Stimulated activated CD4-positive, alpha-beta T cell treated with anti-CD3 and anti-CD28 coated beads, Interleukin-1b, Interleukin-23, amount 100 ng/mL, for 48 hours (primary cell): ENCODE measurements at places on chromosomes 6 and 20.

DNA sequence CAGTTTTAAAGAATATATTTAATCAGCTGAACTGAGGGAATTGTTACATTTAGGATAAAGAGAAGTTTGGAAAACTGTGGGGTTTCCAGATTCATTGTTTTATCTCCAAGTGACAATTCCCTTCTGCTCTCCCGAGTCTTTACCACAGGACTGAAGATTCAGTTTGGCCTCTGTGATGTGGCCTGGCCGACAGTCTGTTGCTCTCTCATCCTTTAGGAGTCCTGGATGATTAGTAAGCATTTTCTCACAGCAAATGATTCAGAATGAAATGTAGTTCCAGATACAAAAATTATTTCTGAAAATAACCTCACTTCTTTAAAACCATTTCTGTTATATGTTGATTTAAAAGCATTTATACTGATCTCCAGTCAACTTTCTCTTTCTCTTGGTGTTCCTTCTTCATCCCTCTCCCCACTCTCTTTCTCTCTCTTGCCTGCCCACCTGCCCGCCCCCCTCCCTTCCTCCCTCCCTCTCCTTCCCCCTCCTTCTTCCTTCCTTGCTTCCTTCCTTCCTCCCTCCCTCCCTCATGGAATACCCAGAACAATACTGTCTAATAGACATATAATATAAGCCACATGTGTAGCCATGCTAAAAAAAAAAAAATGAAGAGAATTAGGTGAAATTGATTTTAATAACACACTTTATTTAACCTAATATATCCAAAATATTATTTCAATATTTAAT lies 254.9 kb downstream of the PRL start:
- DNase-seq: no peak

DNA sequence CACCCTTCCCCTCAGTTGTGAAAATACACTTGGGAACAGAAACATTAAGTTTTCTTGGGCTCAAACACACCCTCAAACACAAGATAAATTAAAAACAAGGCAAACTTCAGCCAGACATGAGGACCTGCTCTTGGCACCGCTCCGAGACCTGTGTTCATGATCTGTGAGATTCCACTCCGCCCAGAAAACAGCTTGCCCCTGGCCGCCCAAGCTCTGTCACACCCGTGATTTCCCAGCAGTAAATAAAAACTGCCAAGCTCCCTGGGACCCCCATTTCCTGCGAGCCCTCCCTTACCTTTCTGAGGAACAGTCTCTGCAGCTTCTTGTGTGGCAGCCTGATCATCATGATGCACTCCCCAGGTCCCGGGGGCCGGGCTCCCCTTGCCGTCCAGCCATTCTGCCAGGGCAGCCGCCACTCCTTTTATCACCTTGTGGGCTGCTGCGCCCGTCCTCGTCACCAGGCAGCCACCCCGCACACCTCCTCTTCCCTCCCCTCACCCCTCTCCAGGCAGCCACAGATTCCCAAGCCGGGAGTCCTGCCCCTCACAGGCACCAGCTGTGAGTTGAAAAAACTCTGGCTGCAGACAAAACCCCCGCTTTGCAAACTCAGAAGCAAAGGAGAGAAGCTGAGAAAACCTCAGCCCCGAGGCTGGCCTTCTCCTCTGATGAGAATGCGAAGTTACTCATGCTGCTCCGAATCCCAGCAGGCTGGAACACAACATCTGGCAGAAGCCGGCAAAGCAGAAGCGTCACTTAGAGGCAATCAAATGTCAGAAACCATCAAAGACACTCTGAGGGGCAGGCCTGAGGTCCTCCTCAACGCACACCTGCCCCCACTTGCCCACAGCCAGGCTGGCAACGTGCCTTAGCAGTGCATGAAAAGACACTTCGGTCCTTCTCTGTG lies 130.4 kb upstream of the RPS6KA2 start:
- DNase-seq: peak; percentile 24

DNA sequence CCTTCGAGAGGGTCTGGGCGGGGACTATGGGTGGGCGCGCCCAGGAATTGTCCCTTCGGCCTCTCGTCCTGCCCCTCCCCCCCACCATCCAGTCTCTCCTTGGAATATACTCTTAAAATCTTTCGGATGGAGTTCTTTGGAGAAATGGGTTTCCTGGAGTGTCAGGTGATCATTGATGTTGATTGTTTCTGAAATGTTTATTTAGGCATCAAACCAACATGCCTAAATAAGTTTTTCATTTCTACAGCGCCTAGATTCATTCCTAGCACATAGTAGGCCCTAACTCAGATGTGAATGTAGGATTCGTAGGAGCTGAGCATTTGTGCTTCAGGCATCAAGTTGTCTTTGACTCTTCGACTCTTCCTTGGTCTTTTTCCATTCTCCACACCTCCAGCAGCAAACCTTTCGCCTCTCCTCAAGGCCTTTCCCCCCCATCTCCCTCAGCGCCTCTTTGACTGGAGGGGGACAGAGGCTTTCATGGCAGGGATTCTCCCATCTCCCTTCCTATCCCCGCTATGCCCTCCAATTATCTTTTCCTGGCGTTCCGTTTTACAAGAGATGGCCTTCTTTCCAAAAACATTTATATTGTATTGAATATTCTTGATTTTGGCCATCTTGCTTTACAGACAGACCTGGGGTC lies 610 bp downstream of the CASP8AP2 start:
- DNase-seq: no peak

DNA sequence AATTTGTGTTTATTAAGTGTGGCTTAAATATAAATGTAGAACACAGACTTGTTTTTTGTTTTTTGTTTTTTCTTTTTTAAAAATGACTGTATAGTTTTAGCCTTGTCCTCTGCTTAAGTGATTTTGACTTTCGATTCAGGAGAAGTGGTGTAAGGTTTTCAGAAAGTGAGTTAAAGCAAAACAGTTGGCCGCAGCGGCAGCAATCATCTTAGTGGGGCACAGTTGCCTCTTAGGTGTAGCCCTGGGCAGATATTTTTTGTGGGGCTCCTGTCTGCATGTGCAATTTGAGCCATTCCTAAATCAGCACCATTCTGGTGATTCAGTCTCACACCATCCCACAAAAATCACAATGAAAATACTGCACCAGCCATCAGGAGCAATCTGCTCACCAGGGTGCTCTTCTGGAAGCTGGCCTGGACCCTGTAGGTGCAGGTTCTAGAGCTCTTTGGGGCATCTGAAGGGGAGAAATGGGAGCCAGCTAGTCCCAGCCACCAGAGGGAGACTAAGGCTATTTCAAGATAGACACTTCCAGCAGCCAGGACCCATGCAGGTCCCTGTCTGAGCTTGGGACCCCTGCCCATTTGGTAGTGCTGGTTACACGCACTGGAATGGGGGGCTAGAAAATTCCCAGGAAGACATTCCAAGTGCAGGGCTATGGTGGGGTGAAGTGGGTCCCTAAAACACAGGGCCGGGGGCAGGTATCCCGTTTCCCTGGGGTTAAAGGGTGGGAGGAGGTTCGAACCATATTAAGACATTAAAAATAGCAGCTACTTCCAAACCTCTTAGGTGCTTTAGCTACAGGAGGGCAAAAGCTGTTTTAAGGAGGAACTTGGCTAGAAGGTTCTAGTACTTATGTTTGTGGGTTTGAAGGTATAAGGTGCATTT lies 156.6 kb downstream of the NFATC2 start:
- DNase-seq: no peak

- DNase-seq: no peak
These were observed 227.4 kb downstream of the LRFN2 start for GRCh38 chr6:40359808-40360207.

GRCh38 chr20:36888880-36889516 lies 13.1 kb downstream of the TLDC2 start:
- no peak for DNase-seq

GRCh38 chr6:49662231-49662891 lies 25.7 kb upstream of the RHAG start:
- no peak for DNase-seq
